Inflammatory macrophage treated with lipopolysaccharide for 1 hour (primary cell): ENCODE measurements at places on chromosomes 11 and 22.

GRCh38 chr11:1890856-1891830, 552 bp downstream of the PRR33 start:
- peak; percentile 34 for DNase-seq

- no peak for DNase-seq
Observed at GRCh38 chr11:29750392-29750791, 266.4 kb downstream of the KCNA4 start.

DNA sequence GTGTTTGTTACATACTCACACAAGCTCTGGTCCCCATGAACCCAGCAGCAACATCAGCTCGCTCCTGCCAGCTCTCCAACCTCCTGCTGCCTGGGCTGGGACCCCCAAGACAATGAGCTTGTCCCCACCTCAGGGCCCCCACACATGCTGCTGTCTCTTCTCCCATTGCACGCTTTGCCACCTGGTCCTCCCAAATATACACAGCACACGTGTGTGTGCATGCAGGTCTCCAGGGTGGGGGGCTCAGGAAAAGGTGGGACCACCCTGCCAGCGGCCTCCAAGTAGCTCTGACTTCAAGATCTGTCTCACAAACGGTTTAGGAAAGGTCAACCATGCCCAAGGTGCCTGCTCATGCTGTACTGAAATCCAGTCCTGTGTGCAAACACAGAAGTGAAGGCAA, 68.1 kb upstream of the CCND1 start:
- DNase-seq = no peak

DNA sequence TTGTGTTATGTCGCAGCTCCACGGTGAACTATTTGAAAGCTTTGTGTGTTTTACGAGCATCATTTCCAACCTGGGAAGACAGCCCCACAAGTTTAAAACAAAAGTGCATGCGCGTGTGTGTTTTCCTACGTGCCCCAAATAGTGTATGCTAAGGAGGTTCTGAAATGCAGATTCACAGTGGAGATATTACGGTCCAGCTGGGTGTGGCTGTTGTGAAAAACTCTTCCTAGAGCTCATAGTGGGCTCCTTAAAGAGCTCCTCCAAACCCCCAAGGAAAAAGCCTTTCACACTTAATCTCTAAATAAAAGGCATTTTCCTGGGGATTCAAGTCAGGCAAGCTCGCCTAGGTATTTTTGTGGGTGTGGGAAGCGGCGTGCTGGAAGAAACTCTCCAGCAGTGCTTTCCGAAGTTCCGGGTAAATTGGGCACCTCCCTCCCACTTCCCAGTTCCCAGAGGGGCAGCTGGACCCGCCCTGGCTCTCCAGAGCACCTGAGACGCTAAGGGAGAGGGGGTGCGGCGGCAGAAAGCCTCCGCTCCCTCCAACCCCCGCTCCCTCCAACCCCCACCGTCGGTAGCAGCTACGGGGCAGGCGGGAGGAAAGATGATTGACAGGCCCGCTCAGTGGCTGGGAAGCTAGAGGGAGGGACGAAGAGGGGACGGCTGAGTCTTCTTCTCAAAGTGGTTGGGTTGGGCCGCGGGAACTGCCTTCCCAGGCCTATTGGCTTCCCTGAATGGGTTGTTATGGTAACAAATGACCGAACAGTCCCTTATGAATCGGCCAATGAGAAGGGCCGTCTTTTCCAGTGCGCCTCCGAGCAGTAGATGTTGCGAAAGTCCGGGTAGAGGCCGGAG, 561 bp upstream of the PCF11 start:
- DNase-seq = peak; percentile 100

DNA sequence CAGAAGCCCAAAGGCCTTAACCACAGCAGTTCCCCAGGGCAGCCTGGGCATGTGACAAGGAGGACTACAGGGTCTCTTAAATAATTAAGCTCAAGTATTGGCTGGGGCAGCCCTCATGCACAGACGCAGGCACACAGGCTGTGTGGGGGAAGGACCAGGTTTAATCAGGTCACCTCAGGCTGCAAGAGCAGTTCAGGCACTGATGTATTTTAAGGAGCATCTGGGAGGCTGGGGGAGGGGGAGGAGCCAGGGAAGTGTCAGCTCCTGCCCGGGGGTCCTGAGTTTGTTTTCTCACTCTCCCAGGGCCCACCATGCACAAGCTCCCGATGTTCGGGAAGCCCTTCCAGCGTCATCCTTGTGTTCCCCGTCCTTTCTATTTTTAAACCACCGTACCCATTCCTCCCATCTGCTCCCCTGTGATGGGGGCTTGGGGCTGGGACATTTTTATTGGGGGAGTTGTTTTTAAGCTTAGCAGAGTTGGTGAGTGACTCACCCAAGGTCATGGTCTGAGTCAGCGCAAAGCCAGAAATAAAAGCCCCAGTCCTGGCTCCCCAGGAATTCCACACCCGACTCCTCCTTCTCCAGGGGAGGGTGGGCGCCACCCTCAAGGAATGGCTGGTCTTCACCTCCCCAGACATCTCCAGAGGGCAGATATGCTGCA, 2.4 kb downstream of the CSDC2 start:
- no peak for DNase-seq

- no peak for DNase-seq
Observed at GRCh38 chr11:66894141-66894540, 37.3 kb downstream of the LRFN4 start.

GRCh38 chr22:32340411-32340810, 17.3 kb upstream of the RFPL3 start:
- DNase-seq = no peak

GRCh38 chr11:88246696-88247095, 71.5 kb upstream of the RAB38 start:
- no peak for DNase-seq

DNA sequence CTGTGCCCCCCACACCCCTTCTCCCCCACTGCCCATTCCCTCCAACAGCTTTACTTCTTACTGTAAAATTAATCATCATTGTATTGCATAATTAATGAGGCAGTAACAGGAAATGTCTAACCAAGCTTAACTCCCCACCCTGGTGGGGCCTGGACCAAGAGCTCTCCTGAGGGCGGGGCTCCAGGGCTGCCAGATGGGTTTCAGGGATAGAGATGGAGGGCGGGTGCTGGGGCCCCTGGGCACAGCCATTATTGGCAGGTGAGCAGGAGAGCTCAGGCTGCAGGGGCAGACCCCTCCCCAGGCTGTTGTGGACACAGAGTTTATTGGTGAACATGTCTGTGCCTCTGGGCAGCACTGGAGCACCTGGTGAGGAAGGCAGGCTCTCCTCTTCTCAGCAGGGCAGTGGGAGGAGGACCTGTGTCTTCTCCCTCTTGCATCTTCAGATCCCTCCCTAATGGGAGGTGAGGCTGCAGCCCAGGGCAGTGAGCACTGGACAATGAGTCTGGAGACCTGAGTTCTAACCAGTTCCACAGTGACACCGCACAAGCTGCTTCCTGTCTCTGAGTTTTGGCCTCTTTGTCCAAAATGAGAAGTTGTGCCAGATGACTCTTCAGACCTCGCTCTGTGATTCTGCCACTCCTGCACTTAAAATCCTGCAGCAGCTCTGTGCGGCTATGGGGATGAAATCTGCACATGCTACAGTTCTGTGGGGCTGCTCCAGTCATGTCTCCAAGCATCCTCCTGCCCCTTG, 233.3 kb downstream of the CEP164 start:
- DNase-seq = no peak

DNA sequence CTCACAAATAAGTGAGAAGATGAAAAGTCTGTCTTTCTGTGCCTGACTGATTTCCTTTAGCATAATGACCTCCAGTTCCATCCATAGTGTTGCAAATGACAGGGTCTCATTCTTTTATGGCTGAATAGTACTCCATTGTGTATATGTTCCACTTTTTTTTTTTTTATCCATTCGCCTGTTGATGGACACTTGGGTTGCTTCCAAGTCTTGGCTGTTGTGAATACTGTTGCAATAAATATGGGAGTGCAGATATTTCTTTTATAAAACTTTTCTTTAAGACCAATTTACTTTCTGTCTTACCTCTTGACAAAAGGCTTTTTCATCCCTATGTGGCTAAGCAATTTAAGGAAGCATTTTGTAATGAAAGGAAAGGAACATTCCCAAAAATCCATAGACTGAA, 104.6 kb downstream of the MUC15 start:
- no peak for DNase-seq

DNA sequence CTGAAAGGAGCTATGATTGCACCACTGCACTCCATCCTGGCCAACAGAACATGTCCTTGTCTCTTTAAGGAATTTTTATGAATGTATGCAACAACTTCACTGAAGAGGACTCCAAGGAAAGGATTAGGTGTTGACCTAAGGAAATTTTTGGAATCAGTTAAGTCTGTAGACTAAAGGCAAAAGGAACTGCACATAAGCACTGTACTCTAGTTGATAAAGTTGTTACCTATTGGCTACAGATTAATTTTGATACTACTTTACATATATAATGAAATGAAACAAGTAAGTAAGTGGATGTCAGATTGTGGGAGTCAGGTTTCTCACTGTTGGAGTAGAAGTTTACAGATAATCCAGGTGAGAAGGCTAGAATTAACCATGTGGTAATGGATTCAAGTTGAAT, 36.5 kb downstream of the TUG1 start:
- no peak for DNase-seq

GRCh38 chr11:44622190-44622650, 56.8 kb downstream of the CD82 start:
- no peak for DNase-seq

DNA sequence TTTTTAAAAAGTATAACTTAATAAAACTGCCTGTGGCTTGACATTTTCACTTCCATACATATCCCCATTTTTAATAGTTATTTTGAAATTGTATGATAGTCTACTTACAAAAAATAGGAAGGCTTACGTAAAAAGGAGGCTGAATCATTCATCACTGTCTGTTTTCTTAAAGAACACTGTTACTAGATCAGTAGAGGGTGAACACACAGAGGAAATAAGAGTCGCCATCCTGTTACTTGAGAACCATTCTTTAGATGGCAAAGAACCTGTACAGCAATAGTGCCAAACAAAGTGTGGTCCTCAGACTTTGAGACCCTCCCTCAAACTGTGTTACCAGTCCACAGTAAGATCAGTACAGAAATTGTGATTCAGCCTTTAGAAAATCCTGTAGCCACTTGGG, 180.7 kb downstream of the PGR start:
- no peak for DNase-seq

- peak; percentile 54 for DNase-seq
Observed at GRCh38 chr22:22156716-22157347, 87.8 kb upstream of the VPREB1 start.

- DNase-seq = peak; percentile 15
Observed at GRCh38 chr11:69241075-69241740, 52.7 kb upstream of the MYEOV start.

- no peak for DNase-seq
Observed at GRCh38 chr22:38163844-38164550, 17.6 kb downstream of the PLA2G6 start.

GRCh38 chr11:34208266-34209135, 103.1 kb downstream of the NAT10 start:
- DNase-seq = peak; percentile 66

- no peak for DNase-seq
Observed at GRCh38 chr22:40405178-40406062, 35.0 kb downstream of the SGSM3 start.

DNA sequence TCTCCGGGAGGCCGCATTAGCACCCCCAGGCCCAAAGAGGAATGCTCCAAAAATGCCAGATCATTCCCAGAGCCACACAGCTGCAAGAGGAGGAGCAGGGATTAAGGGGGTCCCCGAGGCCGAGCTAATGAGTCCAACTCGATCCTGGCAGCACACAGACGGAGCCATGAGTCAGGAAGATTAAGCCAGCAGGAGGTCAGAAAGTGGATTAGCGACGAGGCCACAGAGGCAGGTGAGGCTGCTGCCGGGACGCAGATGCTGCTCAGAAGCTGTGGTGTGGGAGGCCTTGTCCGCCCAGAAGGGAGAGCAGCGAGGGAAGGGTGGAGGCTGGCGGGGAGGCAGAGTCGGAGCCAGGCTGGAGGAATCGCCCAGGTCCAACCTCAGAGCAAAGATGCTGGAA, 120.5 kb downstream of the SHANK2 start:
- DNase-seq = no peak

GRCh38 chr11:31422703-31423102, 53.0 kb downstream of the DNAJC24 start:
- no peak for DNase-seq

DNA sequence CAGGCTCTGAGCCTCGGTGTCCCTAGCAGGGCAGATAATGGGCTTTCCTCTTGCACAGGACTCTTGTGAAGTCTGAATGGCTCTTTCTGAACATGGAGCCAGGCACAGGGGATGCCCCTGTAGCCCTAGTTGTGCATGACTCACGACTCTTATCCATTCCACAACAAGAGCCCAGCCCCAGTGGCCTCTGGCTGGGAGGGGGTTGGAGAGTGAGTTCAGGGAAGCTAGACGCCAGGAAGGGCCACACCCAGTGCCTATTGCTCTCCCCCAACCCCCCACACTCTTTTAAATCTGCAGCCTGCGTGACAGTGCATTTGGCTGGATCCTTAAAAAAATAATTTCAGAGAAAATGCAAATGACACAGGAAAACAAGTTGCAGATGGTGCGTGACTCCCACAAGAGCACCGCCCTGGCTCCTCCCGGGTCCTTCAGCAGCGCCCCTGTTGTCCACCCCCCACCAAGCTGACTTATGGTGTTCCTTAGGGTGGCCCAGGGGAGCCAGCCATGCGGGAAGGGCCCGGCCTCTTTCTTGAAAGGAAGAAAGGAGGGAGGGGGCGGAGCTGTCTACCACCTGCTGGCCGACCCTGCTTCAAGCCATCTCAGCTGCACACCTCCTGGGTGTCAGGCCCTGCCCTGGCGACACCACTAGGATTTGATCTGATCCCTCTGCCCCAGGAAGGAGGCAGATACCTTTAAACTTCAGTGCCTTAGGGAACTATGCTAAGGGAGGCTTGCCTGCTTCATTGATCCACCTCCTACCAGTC, 74.7 kb downstream of the MN1 start:
- peak; percentile 88 for DNase-seq

DNA sequence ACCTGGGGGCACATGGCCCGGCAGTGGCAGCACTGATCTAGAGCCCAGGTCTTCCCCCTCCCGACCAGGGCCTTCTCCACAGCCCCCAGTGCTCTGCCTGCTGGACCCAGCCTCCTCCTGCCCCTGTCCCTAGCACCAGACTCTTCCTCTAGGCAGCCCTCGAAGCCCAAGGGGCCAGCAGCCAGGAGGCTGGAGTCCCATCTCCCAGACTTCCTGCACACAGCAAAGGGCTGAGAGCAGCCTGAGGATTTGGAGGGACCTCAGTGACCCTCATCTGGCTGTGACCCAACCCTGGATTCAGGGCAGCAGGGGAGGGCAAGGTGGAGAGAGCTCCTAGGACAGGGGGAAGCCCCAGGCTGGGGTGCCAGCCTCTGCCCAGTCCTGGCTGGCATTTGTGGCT, 3.0 kb downstream of the RHOD start:
- no peak for DNase-seq

- no peak for DNase-seq
Observed at GRCh38 chr11:86798988-86799387, 1.4 kb upstream of the PRSS23 start.

- DNase-seq = no peak
Observed at GRCh38 chr11:95792200-95792599, 1.9 kb downstream of the CEP57 start.
